ENCODE measurements at places on chromosomes 1 and 21. TPM values are rescaled to one million over a fixed set of nuclear protein-coding genes. Genes with fewer than 3 reads are reported as not detected.

GRCh38 chr1:9758559-9759121, 65.1 kb downstream of the CLSTN1 start:
- H3K27me3 ChIP-seq: no peaks in the 10 kb centered on the region
- H3K36me3 ChIP-seq: peaks cover 29% of the 10 kb centered on the region
- no peak overlapping the region for H3K4me3 ChIP-seq
- peak overlapping the region; percentile 95 for H3K27ac ChIP-seq

- DNase-seq: peak; percentile 79
- peaks cover 58% of the 10 kb centered on the region for H3K27me3 ChIP-seq
- H3K36me3 ChIP-seq: no peaks in the 10 kb centered on the region
- H3K4me1 ChIP-seq: peaks cover 7% of the 10 kb centered on the region
- no peak within 1 kb of the TSS for H3K27ac ChIP-seq
- H3K4me3 ChIP-seq: no peak within 1 kb of the TSS
These were observed at the start of gene HAPLN2 for GRCh38 chr1:156618853-156619581. HAPLN2 (plus strand) TSS chr1:156619415; CDS start chr1:156623491, 4,076 bp downstream.

DNA sequence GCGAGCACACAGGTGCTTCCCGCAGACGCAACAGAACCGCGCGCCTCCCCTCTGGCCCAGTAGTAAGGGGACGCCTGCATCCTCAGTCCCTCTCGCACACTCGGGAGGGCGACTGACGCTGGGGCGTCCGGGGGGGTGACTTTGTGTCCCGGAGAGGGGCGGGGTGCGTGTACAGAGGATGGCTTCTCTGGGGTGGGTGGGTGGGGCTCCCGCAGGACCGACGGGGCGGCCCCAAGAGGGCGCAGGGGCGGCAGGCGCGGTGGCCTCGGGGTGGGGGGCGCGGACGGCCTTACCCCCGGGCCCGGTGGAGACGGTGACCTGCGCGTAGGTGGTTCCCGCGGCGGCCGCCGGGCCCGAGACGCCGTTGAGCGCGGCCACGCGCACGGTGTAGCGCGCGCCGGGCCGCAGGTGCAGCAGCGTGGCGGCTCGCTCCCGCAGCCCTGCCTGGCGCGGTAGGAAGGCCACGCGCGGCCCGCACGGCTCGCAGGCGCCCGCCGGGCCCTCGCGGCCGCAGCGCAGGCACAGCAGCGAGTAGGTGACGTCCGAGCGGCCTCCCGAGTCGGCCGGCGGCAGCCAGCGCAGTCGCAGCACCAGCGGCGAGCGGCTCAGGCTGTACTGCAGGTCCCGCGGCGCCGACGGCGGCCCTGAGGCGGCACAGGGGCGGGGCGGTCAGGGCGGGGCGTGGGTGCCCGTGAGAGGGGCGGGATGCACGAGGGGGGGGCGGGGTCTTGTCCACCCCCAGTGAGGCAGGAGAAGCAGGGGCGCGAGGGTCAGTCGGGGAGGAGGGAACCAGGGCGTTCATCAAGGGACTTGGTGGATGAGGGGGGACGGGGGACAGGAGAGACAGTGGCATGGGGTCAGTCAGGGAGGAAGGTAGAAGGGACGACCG, 12.1 kb downstream of the EPHA10 start:
- peak overlapping the region; percentile 73 for H3K4me3 ChIP-seq
- peak; percentile 62 for DNase-seq
- H3K36me3 ChIP-seq: no peaks in the 10 kb centered on the region
- peaks cover 2% of the 10 kb centered on the region for H3K4me1 ChIP-seq
- H3K27me3 ChIP-seq: peaks cover 34% of the 10 kb centered on the region

GRCh38 chr1:192575499-192576189, at the start of gene RGS1:
RGS1 (plus strand) TSS chr1:192575773; CDS start chr1:192575793, 20 bp downstream.
- peaks cover 15% of the 10 kb centered on the region for H3K4me1 ChIP-seq
- H3K4me3 ChIP-seq: no peak within 1 kb of the TSS
- no peak within 1 kb of the TSS for H3K27ac ChIP-seq
- DNase-seq: no peak

- DNase-seq: no peak
- H3K36me3 ChIP-seq: peaks cover 48% of the 10 kb centered on the region
- H3K27me3 ChIP-seq: no peaks in the 10 kb centered on the region
- H3K4me1 ChIP-seq: no peaks in the 10 kb centered on the region
These were observed 26.1 kb upstream of the PSMG1 start for GRCh38 chr21:39209334-39209688.

- no peak for DNase-seq
- no peak overlapping the region for H3K27ac ChIP-seq
- H3K4me3 ChIP-seq: no peak overlapping the region
- no peaks in the 10 kb centered on the region for H3K36me3 ChIP-seq
- no peaks in the 10 kb centered on the region for H3K27me3 ChIP-seq
These were observed 17.5 kb upstream of the ACBD6 start for GRCh38 chr1:180519846-180520245.

Gene PLA2G2A
- 1.9 TPM for total RNA-seq

Gene APOBEC4
- not detected for total RNA-seq

Gene INPP5B
- 29.4 TPM for total RNA-seq

Gene OR2L3
- not detected for total RNA-seq

Data from WTC11 (cell line).